Uterus (tissue), 4 donors: ENCODE measurements at places on chromosomes 13 and 19. TPM values are rescaled to one million over a fixed set of nuclear protein-coding genes. Genes with fewer than 3 reads are reported as not detected.

The TPGS1 gene
- 26.8 TPM for total RNA-seq

The RAB3A gene
- 0.77 TPM for total RNA-seq

DNA sequence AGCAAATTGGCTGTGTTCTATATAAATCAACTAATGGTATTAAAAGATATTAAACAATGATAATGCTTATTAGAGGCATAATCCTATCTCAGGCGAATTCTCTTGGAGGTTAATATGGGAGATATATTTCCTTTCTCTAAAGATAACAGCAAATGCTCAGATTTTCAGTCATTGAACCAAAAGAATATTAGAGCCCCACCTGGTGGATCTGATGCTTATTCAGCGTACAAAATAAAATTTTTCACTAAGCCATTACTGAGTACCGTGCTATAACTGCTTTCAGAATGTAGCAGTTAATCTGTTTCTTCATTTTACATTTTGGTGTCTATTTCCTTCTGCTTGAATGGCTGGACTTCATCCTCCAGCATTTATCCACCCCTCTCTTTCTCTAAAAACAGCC is 143.3 kb upstream of the IPO5 start:
- no peak overlapping the region for H3K4me3 ChIP-seq
- H3K27me3 ChIP-seq = no peaks in the 10 kb centered on the region
- no peaks in the 10 kb centered on the region for H3K36me3 ChIP-seq
- H3K27ac ChIP-seq = no peak overlapping the region

GRCh38 chr13:58907347-58907746 is 1256.4 kb downstream of the DIAPH3 start:
- no peak overlapping the region for H3K27ac ChIP-seq
- no peaks in the 10 kb centered on the region for H3K4me1 ChIP-seq
- no peak overlapping the region for H3K4me3 ChIP-seq
- no peaks in the 10 kb centered on the region for H3K36me3 ChIP-seq
- no peaks in the 10 kb centered on the region for H3K27me3 ChIP-seq

GRCh38 chr19:46732966-46733689 is 12.7 kb upstream of the FKRP start:
- no peaks in the 10 kb centered on the region for H3K36me3 ChIP-seq
- no peak overlapping the region for H3K4me3 ChIP-seq
- H3K4me1 ChIP-seq = no peaks in the 10 kb centered on the region
- H3K27me3 ChIP-seq = no peaks in the 10 kb centered on the region
- DNase-seq = no peak

DNA sequence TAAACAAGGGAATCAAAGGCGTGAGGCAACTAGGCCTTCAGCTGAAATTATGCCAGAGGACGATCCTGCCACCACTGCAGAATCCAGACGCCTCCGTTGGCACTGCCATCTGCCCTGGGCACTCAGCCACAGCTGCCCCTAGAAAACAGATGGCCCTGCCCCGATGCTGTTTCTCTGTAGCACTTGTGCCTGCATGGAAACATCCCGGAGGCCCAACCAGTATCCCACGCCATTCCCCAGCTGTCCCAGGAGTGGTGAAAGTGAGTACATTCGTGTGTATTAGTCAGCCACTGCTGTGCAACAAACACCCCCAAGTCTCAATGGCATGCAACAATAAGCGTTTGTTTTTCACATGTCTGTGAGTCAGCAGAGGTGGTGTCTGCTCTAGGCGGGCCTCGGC is 8.9 kb upstream of the CRTC1 start:
- no peak overlapping the region for H3K27ac ChIP-seq
- no peaks in the 10 kb centered on the region for H3K36me3 ChIP-seq
- peaks cover 12% of the 10 kb centered on the region for H3K4me1 ChIP-seq
- no peaks in the 10 kb centered on the region for H3K27me3 ChIP-seq
- no peak for DNase-seq
- H3K4me3 ChIP-seq = no peak overlapping the region

DNA sequence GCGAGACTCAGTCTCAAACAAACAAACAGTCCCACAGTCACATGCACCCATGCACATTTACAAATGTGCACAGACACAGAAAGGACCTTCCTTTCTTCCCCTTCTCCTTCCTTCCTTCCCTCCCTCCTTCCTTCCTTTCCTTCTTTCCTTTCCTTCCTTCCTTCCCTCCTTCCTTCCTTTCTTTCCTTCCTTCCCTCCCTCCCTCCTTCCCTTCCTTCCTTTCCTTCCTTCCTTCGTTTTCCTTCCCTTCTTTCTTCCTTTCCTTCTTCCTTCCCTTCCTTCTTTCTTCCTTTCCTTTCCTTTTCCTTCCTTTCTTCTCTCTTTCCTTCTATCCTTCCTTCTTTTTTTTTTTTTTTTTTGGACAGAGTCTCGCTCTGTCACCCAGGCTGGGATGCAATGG is 16.2 kb upstream of the EBI3 start:
- no peak overlapping the region for H3K4me3 ChIP-seq
- H3K36me3 ChIP-seq = no peaks in the 10 kb centered on the region
- no peak overlapping the region for H3K27ac ChIP-seq

DNA sequence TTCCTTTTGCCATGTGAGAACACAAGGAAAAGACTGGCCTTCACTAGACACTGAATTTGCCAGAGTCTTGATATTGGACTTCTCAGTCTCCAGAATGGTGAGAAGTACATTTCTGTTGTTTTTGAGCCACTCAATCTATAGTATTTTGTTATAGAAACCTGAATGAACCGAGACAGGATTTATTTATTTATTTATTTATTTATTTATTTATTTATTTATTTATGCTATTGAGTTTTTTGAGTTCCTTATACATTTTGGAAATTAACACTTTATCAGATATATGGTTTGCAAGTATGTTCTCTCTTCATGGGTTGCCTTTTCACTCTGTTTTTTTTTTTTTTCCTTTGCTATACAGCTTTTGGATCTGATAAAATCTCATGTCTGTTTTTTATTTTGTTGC is 319.0 kb upstream of the PCDH20 start:
- DNase-seq = no peak
- H3K36me3 ChIP-seq = no peaks in the 10 kb centered on the region
- no peak overlapping the region for H3K27ac ChIP-seq
- no peak overlapping the region for H3K4me3 ChIP-seq
- H3K27me3 ChIP-seq = no peaks in the 10 kb centered on the region
- H3K4me1 ChIP-seq = no peaks in the 10 kb centered on the region

- H3K36me3 ChIP-seq = no peaks in the 10 kb centered on the region
- H3K27me3 ChIP-seq = no peaks in the 10 kb centered on the region
- H3K4me1 ChIP-seq = no peaks in the 10 kb centered on the region
- no peak overlapping the region for H3K27ac ChIP-seq
- DNase-seq = no peak
- H3K4me3 ChIP-seq = no peak overlapping the region
These were observed 6.0 kb downstream of the PLPPR2 start for GRCh38 chr19:11361037-11361770.

DNA sequence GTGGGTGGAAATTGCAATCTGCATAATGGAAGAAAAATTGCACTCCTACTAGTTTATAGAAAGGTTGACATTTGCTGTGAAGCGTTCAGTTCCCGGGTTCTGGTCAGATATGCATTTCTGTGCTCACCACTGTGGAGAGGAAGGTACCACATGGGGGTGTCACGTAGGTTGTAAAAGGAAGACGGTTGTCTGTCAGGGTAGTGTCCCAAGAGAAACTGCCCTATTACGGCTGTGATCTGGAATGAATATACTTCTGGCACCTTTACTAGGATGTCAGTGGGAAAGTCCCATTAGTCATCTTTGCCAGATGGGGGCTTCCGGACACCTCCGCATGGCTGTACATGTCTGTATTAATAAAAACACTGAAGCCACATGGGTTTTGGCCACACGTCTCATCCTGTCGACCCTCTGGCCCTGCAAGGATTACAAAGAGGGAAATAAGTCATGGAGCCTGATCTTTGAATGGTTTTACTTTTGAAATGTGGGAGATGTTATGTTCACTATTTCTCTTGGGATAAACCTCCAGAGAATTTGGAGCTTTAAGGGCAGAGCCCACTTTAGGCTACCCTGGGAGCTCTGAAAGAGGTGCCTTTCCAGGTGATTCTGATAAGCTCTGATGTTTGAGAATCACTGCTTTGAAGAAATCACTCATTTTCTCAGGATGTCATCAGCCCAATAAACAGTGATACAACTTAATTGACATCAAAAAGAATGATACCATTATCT is 133.9 kb downstream of the AKAP11 start:
- no peaks in the 10 kb centered on the region for H3K27me3 ChIP-seq
- H3K27ac ChIP-seq = no peak overlapping the region
- H3K4me3 ChIP-seq = no peak overlapping the region

DNA sequence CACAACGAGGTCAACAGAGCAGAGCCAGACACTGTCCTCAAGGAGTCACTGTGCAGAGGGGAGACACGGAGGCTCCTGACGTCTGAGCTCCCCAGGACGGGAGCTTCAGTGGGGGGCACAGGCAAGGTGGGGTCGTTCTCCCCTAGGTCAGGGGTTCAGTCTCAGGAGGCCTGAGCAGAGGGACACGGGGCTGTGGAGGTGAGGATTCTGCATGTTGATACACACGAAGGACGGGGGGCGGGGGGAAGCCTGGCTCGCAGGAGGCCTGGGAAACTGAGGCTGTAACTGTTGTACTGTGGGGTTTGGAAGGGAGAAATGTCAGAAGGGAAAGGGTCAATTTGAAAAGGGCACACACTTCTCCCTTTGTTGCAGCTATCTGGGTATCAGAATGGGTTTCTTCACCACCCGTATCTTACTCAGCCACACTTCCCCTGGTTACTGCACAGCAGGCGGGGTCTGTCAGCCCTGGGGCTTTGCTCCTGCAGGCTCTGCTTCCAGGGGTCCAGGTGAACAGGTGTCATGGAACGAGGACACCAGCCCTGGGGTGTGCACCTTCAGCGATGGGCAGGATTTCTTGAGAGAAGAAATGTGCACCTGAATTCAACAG is 748 bp upstream of the SIGLEC8 start:
- no peak overlapping the region for H3K4me3 ChIP-seq
- no peaks in the 10 kb centered on the region for H3K4me1 ChIP-seq
- H3K27ac ChIP-seq = no peak overlapping the region
- H3K36me3 ChIP-seq = no peaks in the 10 kb centered on the region
- no peaks in the 10 kb centered on the region for H3K27me3 ChIP-seq

- H3K36me3 ChIP-seq = no peaks in the 10 kb centered on the region
- no peaks in the 10 kb centered on the region for H3K4me1 ChIP-seq
- no peak overlapping the region for H3K4me3 ChIP-seq
- H3K27ac ChIP-seq = no peak overlapping the region
These were observed 754.5 kb downstream of the DIAPH3 start for GRCh38 chr13:59409211-59409610.

- H3K4me1 ChIP-seq = peaks cover 20% of the 10 kb centered on the region
- H3K27me3 ChIP-seq = no peaks in the 10 kb centered on the region
- no peak overlapping the region for H3K27ac ChIP-seq
- H3K4me3 ChIP-seq = no peak overlapping the region
- H3K36me3 ChIP-seq = no peaks in the 10 kb centered on the region
These were observed 8.6 kb downstream of the ANO8 start for GRCh38 chr19:17325881-17326594.

DNA sequence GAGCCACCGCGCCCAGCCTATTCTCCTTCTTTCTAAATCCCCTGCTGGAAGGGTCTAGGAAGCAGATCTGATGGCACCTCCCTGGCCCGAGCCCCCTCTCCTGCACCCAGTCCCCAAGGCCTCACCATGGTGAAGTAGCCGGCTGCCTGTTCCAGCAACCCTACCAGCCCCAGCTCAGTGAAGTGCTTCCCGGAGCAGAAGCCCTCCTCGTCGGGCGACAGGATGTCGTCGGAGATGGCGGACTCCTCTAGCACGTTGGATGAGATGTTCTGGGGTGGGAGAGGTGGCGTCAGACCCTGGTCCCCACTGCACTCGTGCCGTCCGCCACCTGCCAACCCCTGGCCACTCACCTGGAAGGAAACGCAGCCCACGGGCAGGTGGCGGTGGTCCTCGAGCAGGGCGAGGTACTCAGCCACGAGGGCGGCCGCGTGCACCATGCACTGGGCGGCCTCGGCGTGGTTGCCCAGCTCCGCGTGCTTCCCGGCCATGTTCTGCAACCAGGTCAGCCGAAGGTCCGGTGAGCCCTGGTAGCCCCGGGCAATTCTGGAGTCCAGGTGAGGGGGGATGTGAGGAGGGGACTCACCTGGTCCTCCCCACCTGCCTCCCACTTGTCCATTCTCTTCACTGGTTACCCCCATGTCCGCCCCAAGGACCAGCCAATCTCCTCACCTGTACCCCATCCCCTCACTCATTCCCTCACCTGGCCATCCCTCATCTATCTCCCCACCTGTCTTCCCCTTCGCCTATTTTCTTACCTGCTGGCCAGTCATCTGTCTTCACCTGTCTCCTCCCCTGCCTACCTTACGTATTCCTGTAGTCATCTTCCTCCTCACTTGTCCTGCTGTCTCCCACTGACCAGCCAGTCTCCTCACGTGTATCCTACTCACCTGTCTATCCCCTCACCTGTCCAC is 11.5 kb upstream of the KANK2 start:
- H3K4me3 ChIP-seq = no peak overlapping the region
- peaks cover 5% of the 10 kb centered on the region for H3K4me1 ChIP-seq
- H3K36me3 ChIP-seq = no peaks in the 10 kb centered on the region
- no peaks in the 10 kb centered on the region for H3K27me3 ChIP-seq
- no peak for DNase-seq

- DNase-seq = no peak
- no peak overlapping the region for H3K27ac ChIP-seq
- H3K4me3 ChIP-seq = no peak overlapping the region
- H3K36me3 ChIP-seq = no peaks in the 10 kb centered on the region
- no peaks in the 10 kb centered on the region for H3K27me3 ChIP-seq
These were observed 5.6 kb downstream of the CADM4 start for GRCh38 chr19:43634068-43634467.

DNA sequence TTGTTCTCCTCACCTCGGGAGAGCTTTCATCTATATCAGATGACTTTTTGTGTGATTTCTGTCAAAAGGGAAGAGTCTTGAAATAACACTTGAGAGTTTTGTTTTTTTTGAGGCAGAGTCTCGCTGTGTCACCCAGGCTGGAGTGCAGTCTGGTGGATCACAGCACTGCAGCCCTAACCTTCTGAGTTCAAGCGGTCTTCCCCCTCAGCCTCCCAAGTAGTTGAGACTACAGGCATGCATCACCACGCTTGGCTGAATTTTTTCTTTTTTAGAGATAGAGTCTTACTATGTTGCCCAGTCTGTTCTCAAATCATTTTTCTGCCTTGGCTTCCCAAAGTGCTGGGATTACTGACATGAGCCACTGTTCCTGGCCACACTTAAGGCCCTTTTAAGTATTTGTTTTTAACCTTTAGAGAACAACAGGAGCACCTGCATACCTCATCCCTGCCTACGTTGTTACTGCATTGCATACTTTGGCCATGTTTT is 11.4 kb downstream of the NDFIP2 start:
- H3K36me3 ChIP-seq = no peaks in the 10 kb centered on the region
- no peaks in the 10 kb centered on the region for H3K4me1 ChIP-seq
- no peaks in the 10 kb centered on the region for H3K27me3 ChIP-seq
- no peak overlapping the region for H3K4me3 ChIP-seq
